ENCODE measurements at places on chromosomes 11 and 22. TPM values are rescaled to one million over a fixed set of nuclear protein-coding genes. Genes with fewer than 3 reads are reported as not detected.

- H3K36me3 ChIP-seq = no peaks in the 10 kb centered on the region
- H3K4me3 ChIP-seq = no peak overlapping the region
- no peak overlapping the region for H3K27ac ChIP-seq
- peaks cover 11% of the 10 kb centered on the region for H3K4me1 ChIP-seq
- no peak for DNase-seq
Observed at GRCh38 chr11:64990222-64990923, 6.4 kb downstream of the BATF2 start.

DNA sequence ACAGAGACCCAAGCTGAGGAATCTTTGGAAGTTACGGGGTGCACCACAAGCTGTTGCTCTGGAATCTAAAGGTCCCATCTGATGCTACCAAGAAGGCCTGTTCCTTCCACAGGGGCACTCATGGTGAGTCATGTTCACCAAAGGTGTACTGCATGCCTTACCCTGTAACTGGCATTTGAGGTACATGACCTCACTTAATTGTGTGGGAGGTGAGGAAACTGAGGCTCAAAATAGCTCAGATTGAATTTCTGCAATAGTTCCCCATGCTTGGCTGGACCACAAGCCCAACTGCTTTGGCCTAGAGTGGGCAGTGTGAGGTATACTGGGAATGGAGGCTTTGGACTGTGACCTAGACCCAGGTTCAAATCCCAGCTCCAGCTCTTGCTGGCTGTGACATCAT lies 8.2 kb downstream of the MTFP1 start:
- H3K27me3 ChIP-seq = no peaks in the 10 kb centered on the region
- H3K36me3 ChIP-seq = no peaks in the 10 kb centered on the region

GRCh38 chr11:125903711-125904659 lies at the start of gene DDX25:
DDX25 (plus strand) TSS chr11:125904508; CDS start chr11:125904518, 10 bp downstream.
- H3K4me3 ChIP-seq = peak within 1 kb of the TSS; percentile 51
- DNase-seq = no peak
- H3K27ac ChIP-seq = no peak within 1 kb of the TSS
- peaks cover 22% of the 10 kb centered on the region for H3K36me3 ChIP-seq
- no peaks in the 10 kb centered on the region for H3K4me1 ChIP-seq

DNA sequence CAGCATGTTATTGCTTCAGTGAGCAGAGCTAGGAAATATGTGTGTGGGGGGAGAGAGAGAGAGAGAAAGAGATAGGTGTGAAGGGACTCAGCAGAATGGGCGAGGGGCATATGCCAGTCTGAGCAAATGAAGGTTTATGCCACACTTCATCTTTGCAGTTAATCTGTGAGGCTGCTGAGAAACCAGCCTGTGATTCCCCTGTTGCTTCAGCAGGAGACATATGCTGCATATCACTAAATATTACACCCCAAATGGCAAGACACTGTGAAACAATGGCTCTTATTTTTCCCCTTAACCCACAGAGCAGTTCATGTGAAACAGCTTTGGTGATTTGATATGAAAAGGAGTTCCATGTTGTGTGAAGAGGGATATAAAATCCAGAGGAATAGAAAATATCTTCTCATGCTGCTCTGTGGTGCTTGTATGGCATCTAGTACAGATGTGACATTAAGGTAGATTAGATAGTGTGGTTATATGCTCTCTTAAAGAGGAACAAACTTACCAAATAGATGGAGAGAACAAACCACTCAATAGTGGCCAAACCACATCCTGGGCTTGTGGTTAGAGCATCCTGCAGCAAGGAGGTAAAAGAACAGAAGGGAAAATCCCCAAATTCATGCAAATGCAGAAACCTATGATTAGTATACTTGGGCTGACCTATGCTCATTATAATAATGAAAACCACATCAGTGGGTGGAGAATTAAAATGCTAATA lies 864.2 kb downstream of the FAM181B start:
- DNase-seq = no peak
- H3K4me1 ChIP-seq = no peaks in the 10 kb centered on the region
- H3K27ac ChIP-seq = no peak overlapping the region
- no peaks in the 10 kb centered on the region for H3K27me3 ChIP-seq
- no peak overlapping the region for H3K4me3 ChIP-seq
- H3K36me3 ChIP-seq = no peaks in the 10 kb centered on the region

The WBP2NL gene
- not detected for total RNA-seq

DNA sequence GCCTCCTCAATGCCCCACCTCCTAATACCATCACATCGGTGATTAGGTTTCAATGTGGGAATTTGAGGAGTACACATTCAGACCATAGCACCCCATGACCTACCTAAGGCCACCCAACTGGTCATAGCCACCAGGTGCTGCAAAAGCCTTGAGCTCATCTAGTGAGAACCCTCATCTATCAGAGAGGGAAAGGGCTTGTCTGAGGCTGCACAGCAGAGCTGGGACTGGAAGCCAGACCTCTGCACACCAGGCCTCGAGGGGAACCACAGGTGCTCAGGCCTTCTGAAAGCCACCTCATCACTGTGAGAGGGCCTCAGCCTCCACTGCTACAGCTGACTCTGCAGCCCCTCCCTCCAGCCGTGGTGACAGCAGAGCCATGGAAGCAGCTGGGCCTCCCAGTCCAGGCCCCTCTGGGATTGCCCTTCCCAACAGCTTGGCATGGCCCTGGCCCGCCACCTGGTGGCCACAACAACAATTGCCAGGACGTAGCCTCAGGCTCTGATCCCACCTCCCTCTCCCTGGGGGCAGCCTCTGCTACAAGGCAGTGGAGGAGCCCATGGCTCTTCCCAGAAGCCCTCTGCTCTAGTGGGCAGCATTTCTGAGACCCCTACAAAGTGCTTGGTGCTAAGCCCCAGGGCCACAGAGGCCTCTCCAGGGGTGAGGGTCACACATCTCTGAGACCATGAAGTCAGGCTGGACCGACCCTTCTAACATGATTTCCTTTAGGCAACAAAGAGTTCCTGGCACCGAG lies 41.0 kb upstream of the PRDM11 start:
- no peaks in the 10 kb centered on the region for H3K27me3 ChIP-seq
- H3K4me3 ChIP-seq = no peak overlapping the region
- peak; percentile 76 for DNase-seq

GRCh38 chr22:46655861-46656608 lies 35.8 kb downstream of the GRAMD4 start:
- H3K27me3 ChIP-seq = no peaks in the 10 kb centered on the region
- DNase-seq = no peak
- no peak overlapping the region for H3K27ac ChIP-seq
- no peak overlapping the region for H3K4me3 ChIP-seq

- no peak for DNase-seq
- no peak overlapping the region for H3K27ac ChIP-seq
- H3K4me1 ChIP-seq = no peaks in the 10 kb centered on the region
- H3K27me3 ChIP-seq = no peaks in the 10 kb centered on the region
Observed at GRCh38 chr22:39808081-39808480, 85.5 kb downstream of the ENTHD1 start.

The B3GAT1 gene
- not detected for total RNA-seq

DNA sequence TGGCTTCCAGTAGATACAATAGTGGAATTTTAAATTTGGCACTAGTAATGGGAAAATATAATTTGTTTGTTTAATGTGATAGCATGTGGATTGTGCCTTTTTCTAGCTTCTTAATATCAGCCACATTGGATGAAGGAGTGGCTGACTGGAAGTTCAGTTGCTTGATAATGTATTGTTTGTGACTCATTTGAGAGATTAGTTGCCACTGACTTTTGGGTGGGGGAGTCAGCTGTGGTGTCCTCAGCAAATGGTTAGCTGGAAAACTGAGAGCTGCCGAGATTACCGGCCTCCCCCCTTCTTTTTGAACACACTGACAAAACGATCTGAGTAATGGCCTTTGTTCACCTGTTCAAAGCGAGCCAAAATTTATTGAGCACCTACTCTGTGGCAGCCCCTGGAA lies 5.5 kb downstream of the JAM3 start:
- H3K36me3 ChIP-seq = no peaks in the 10 kb centered on the region
- no peaks in the 10 kb centered on the region for H3K4me1 ChIP-seq
- H3K4me3 ChIP-seq = no peak overlapping the region
- 0 out of 2 replicates have a peak, but pooled peaks cover 3% of the 10 kb centered on the region for H3K27me3 ChIP-seq

GRCh38 chr11:126707498-126707897 lies 293.1 kb downstream of the KIRREL3 start:
- H3K4me1 ChIP-seq = no peaks in the 10 kb centered on the region
- no peak overlapping the region for H3K27ac ChIP-seq
- no peak overlapping the region for H3K4me3 ChIP-seq
- H3K27me3 ChIP-seq = no peaks in the 10 kb centered on the region
- H3K36me3 ChIP-seq = no peaks in the 10 kb centered on the region

DNA sequence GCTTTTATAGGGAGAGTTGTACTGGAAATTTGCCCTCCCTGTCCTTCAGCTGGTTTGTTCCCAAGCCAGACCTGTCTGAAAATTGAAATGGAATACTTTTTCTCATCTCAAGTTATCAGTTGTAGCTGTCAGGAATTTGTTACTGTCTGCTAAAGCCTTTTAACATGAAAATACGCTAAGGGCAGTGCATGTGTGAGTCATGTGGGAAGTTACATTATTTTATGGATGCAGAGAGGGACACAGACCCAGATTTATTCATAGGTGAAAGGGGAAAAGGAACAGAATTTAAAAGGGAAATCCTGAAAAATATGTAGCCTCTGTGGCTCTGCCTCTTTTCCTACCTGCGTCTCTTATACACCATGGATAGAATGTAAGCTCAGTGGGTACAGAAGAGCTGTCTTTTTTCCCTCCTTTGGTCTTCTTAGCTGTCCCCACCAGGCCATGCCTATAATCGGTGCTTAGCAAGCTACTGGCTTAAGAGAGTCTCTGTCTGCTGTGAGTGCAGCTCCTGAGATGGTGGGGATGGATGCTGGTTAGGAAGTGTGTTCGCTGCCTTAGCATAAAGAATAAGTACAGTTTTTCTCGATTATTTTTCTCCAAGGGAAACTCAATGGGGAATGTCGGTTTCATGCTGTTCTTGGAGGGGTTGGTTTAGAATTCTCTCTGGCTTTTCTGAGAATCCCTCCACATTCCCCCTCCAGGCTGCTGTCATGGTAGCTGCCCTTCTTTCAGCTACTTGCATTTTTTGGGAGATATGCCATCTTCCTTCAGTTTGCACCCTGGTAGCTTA lies 166.8 kb downstream of the TEAD1 start:
- H3K36me3 ChIP-seq = no peaks in the 10 kb centered on the region
- DNase-seq = no peak
- H3K4me1 ChIP-seq = peaks cover 41% of the 10 kb centered on the region
- H3K4me3 ChIP-seq = no peak overlapping the region
- no peak overlapping the region for H3K27ac ChIP-seq

The OR8B12 gene
- not detected for total RNA-seq

- no peaks in the 10 kb centered on the region for H3K4me1 ChIP-seq
- H3K36me3 ChIP-seq = no peaks in the 10 kb centered on the region
- no peak overlapping the region for H3K27ac ChIP-seq
- DNase-seq = no peak
- peaks cover 21% of the 10 kb centered on the region for H3K27me3 ChIP-seq
- no peak overlapping the region for H3K4me3 ChIP-seq
Observed at GRCh38 chr11:44690651-44691050, 36.1 kb upstream of the TSPAN18 start.

The RAB36 gene
- total RNA-seq = 0.42 TPM

DNA sequence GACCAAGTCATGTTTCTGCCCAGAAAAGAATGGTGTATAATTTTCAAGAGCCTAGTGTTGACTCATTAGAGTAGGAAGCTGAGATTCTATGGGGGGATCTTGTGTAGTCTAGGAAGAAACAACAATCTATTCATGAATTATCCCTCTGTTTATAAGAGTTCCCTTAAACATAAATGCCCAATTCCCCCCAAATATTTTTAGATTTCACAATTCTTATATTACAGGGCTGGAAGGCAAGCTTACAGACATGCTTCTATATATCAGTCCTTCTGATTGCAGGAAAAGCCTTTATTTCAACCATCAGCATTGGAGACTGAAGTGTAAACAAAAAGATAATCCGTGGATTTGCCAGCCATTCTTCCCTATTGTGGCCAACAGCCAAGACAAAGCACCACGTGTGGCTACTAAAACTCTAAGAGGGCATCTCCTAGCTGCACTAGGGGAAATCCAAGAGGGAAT lies 71.4 kb downstream of the NAT10 start:
- DNase-seq = peak; percentile 27
- H3K36me3 ChIP-seq = no peaks in the 10 kb centered on the region
- peaks cover 17% of the 10 kb centered on the region for H3K4me1 ChIP-seq

DNA sequence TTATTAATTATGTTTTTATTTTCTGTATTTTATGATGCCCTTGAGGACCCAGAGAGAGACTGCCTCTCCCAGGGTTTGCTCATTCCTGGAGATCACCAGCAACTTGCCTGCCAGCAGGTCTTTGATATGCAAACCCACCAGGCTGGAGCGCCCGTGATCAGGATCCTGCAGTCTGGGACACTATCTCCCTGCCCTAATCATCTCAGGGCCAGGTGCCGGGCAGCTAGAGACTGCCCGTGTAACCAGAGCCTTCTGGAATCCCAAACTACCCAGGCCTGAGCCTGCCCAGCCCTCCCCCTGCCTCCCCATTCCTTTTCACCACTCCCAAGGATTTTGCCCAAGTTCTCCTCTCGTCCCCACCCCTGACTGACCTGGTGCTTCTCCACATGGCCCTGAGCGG lies 52.2 kb upstream of the B3GAT1 start:
- H3K27ac ChIP-seq = no peak overlapping the region
- no peak overlapping the region for H3K4me3 ChIP-seq
- no peaks in the 10 kb centered on the region for H3K36me3 ChIP-seq
- no peak for DNase-seq
- no peaks in the 10 kb centered on the region for H3K4me1 ChIP-seq

DNA sequence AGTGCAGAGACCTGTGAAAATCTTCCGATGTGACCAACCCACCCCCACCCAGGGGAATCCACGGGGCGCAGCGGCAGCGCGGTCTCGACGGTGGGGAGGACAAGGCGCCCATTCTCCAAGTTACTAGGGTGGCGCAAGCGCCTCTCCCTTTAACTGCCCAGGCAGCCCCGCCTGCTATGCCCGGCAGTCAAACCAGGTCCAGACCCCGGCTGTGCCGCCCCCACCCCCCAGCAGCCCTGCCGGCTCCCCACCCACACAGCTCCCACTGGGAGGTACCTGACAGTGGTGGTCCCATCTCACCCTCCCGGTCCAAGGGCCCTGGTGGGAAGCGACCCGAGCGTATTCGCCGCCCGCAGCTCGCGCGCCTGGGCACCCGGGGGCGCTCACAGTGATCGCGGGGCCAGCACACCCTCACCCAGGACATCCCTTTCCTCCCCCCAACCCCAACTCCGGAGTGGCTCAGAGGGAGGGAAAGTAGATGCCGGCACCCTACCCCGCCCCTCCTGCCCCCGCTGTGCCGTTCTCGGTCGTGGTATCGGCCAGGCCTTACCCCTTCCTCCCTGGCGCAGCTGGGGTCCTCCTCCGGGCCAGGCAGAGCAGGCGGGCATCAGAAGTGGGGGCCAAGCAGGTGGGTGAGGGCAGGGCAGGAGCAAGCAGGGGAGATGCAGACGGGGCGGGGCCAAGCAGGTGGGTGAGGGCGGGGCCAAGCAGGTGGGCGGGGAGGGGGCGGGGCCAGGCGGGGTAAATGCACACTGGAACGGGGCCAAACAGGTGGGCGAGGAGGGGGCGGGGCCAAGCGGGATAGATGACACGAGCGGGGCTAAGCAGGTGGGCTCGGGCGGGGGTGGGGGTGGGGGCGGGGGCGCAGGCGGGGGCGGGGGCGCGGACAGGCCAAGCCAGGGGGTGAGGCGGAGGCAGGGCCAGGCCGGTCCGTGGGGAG lies at the start of gene TRPM5:
TSS of gene TRPM5 (minus strand) at position 634 of the 940 bp plus-strand sequence. CDS start 21,478 bp downstream, outside the sequence.
- H3K4me3 ChIP-seq = no peak within 1 kb of the TSS
- H3K27me3 ChIP-seq = peaks cover 70% of the 10 kb centered on the region
- DNase-seq = no peak
- H3K36me3 ChIP-seq = no peaks in the 10 kb centered on the region
- no peak within 1 kb of the TSS for H3K27ac ChIP-seq

- no peaks in the 10 kb centered on the region for H3K27me3 ChIP-seq
- no peak overlapping the region for H3K27ac ChIP-seq
- DNase-seq = peak; percentile 7
Observed at GRCh38 chr11:74453373-74453975, 13.9 kb downstream of the KCNE3 start.
